ENCODE measurements at places on chromosomes 1 and 21.

DNA sequence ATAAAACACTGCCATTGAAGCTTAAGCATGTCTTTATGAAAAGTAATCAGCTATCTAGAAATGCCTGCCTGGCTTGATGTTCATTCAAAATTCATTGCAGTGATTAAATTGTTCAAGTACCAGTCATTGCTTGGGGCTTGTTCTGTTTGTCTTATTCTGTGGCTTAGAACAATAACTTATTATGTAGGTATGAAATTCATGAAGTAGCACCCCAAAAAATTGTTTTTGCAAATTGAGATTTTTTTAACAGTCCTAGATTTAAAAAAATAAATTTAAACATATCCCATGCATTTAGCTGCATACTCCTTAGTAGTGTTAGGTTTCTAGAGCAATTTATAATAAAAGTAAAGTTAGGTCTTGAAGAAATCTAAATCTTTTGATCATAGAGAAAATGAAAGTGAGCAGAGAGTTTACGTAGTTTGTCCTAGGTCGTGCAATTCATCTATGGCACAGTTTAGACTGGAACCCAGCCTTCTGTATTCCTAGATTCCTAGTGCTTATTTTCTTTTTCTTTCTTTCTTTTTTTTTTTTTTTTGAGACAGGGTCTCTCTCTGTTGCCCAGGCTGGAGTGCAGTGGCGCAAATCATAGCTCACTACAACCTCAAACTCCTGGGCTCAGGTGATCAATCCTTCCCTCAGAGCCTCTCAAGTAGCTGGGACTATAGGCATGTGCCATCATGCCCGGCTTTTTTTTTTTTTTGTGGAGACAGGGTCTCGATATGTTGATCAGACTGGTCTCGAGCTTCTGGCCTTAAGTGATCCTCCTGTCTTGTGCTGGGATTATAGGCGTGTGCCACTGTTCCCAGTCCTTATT lies 9.3 kb downstream of the MIER1 start:
- no peak for DNase-seq

DNA sequence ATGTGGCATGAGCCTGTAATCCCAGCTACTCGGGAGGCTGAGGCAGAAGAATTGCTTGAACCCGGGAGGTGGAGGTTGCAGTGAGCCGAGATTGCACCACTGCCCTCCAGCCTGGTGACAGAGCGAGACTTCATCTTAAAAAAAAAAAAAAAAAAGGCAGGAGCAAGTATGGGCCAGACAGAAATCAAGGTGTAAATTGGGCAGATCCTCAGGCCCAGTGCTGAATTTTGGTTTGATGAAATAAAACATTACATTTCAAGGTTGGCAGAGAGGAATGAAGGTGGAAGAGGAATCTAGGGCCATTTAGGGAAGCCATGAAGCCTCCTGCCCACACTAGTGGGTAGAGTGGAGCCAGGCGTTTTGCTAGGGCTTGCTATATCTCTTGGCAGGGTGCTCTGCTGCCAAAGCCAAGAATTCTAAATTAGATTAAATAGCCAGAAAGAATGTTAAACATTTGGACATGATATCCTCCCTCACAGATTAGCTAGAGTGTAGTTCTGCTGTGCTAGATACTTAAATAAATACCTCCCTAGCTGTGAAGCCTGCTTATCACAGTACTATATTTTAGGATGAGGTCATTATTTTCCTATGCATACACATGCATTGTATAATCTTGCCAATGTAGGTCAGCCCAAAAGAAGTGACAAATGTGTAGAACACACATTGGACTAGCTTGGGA lies 16.6 kb upstream of the LGALS8 start:
- DNase-seq = no peak

DNA sequence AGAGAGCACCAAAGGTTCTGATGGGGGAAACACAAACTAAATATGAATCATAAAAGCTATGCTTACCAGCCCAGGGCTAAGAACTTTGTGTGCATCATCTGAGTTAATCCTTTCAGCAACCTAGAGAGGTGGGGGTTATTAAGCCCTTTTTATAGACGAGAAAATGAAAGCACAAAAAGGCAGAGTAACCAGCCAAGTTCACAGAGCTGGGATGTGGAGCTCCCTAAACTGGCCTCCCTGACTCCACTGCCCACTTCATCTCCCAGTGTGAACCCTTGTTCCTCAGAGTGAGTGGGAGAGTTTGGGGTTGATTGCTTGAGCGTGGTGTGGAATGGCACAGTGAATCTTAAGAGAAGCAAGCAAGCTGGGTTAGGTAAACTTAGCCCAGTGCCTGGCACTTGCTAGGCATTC lies 10.8 kb upstream of the BCAR3 start:
- DNase-seq = no peak

DNA sequence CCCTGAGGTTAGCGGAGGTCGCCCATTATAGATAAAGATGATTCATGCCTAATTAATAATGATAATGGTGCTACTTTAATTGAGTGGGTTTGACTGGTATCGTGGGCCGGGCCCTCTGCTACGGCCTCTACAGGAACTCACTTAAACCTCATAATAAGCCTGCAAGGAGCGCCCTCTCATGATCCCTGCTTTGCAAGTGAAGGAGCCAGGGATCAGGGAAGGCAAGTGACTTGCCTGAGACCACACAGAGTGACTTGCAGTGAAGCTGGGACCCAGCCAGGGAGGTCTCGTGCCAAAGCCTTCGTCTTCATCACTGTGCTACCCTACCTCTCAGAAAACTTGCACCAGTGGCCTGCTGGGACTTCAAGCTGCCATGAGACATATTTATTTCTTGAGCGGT lies 166.3 kb upstream of the KLHDC7A start:
- DNase-seq = no peak

DNA sequence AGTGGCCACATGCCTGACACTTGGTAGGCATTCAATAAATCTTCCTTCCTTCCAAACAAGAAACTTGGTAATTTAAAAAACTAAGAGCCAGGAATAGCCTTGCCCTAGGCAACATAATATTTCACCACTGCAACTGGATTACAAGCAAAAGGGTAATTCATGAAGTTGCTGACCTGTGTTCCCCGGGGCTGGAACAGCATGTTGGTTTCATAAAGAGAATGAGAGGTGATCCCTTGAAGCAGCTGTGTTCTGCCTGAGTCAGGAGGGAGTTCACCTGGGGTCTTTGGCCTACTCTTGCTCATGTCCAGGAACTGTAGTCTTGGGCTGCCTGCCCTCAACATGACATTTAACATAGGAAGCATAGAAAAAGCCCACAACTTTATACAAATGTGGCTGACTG lies 329.0 kb upstream of the DAB1 start:
- DNase-seq = no peak

DNA sequence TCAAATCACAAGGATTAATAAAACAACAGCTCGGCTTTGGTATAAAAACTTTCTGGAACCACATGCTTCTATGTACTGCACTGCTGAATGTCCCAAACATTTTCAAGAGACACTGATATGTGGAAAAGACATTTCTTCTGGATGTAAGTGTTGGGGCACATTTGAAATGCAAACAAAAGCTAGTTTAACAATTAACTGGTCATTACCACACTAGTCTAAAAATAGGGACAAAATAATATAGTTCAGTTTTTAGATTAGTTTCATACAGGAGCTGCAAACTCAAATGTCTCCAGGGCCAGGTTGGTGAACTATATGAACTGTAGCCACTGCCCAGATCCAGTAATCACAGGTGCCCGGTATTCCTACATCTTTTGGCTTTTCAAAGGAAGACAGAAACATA lies 3.2 kb downstream of the IL23R start:
- DNase-seq = no peak

DNA sequence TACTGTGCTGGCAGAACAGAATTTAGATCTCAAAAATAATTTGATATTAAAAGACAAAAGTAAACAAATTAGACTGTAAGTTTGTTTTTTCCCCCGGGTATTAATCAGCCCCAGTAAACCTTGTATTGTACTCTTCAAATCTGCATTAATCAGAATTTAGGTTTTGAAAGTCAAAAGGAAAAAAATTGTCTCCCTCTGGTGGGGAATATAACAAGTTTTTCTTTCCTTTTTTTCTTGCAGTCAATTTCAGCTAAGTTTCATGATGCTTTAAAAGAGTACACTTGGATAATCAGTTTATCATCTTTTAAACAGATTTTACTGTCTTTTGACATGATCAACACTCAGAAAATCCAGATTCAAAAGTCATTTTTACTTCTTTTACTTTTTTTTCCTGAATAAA lies 134.5 kb upstream of the PKN2 start:
- no peak for DNase-seq

GRCh38 chr1:205447457-205448341 lies 8.1 kb downstream of the BLACAT1 start:
- DNase-seq = no peak

- DNase-seq = no peak
These were observed 3.6 kb downstream of the KRTCAP2 start for GRCh38 chr1:155169541-155169940.

- no peak for DNase-seq
These were observed 21.7 kb upstream of the IL12RB2 start for GRCh38 chr1:67285780-67286488.

DNA sequence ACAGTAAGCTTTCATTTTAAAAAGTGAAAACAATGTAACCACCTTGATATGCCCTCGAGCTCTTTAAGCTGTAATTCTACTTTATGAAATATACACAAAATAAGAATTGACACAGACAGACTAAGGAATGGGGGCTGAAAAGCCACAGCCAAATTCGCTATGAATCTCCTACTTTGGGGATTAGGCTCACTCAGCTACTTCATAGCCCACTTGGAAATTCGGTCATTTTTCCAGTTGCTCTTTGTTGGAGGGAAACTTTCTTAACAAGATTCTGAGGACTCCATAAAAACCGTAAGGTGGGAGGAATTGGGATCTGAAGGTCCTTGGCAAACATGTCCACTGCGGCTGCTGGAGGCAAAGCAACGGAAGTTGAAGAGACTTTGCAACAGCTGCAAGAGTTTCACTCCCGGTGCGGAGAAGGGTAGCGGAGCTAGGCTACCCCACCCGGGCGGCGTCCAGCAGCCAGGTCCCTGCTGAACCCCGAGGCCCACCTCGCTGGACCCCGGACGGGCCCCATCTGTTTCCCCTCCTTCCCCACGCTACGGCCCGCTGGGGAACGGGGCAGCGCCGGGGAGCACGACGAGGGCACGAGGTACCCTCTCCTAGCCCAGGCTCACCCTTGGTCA lies 634 bp downstream of the MYCBP start:
- no peak for DNase-seq

- DNase-seq = no peak
These were observed 294.5 kb upstream of the GREM2 start for GRCh38 chr1:240906477-240906876.

GRCh38 chr21:42784276-42784675 lies 95.1 kb downstream of the WDR4 start:
- no peak for DNase-seq

GRCh38 chr1:109807822-109808680 lies 44.3 kb upstream of the EPS8L3 start:
- DNase-seq = no peak

GRCh38 chr1:221923929-221924598 lies 182.2 kb upstream of the DUSP10 start:
- DNase-seq = no peak

GRCh38 chr1:46278807-46279206 lies 24.6 kb downstream of the LRRC41 start:
- no peak for DNase-seq

DNA sequence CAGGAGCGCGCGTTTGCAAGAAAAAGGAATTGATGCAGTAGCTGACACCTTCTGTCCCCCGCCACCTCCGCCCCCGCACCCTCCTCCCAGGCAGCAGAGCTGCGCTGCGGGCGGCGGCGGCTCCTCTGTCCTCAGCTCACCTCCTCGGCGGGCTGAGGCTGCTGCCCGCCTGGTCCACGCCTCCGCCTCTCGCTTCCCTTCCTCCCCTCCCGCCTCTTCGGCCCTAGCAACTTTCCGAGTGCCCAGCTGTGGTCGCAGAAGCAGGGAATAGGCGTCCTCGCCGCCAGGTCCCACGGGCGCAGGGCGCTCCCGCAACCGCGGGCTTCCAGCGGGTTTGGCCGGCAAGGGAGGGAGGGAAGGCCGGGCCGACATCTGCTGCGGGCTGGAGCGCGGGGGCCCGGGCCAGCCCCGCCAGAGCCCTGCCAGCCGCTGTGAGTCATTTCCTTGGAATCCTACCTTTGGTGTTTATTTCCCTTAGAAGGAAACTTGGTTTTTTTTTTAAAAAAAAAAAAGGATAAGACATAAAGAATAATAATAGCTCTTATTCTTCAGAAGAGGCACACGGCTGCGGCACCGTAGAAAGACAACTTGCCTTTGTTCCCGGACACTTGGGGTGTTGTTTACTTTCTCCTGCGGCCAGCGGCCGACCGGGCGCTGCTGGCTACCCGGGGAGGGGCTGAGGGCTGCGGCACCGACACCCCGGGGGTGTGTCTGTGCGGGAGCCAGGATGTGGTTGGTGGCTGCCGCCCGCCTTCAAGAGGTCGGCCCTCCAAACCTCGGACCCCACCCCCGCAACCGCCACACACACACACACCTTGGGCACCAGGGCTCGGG lies 1.1 kb downstream of the SERTAD4 start:
- no peak for DNase-seq

DNA sequence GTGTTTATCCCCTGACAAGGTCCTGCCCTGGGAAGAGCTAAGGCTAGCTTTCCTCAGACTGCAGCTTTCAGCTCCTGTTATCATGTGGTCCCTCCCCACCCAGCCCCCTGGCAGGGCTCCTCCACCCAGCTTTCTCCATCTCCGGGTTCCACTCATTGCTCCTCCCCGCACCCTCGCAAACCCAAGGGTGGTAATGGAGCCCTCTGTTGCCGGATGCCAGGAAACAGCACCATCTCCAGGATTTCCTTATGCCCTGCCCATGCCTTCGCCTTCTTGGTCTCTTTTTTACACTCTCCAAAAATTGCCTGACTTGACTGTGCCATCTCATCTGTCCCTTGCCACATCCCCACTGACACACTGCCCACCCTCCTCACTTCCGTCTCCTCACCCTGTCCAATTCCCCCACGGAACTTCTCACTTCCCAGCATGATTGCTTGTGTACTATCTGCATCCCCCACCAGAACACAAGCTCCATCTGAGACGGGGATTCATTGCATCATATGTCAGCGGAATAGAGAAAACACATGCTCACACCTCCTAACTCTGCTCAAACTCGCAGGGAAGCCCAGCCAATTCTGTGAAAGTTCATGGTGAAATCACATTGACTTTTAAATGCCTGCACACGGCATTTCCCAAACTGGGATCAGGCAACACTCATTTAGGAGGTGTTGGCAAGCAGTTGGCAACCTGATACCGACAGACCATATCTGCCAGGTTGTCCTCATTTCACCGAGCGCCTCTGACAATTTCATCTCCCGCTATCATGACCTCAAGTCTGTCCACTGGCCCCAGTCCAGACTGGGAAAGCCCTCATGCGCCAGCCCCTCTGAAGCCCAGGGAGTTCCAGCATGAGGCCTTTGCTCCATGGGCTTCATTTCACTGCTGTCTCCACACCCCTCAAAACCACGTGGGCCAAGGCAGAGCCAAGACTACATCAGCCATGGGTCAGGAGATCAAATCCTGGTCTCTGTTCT lies 201.1 kb downstream of the MATN1 start:
- no peak for DNase-seq

DNA sequence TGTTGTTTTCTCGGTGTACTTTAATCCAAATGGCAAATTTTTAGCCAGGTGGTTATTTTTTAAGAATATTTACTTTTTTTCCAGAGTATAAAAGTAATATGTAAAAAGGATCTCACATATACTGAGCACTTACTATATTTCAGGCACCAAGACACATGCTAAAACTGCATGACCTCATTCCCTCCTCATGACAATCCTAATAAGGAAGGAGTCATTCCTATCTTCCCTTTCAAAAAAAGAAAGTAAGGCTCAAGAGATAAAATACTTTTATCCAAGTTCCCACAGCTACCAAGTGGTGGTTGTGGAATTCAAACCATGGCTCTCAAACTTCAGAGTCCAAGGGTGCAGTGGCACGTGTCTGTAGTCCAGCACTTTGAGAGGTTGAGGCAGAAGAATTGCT lies 19.4 kb downstream of the ATP2B4 start:
- no peak for DNase-seq

Measured in stimulated activated CD8-positive, alpha-beta memory T cell treated with anti-CD3 and anti-CD28 coated beads, Interleukin-7, amount 100 ng/mL, for 48 hours (primary cell).